ENCODE measurements at places on chromosomes 5 and 9.
A peak's percentile ranks its signal among the peaks of the same experiment; 100 is the strongest.

DNA sequence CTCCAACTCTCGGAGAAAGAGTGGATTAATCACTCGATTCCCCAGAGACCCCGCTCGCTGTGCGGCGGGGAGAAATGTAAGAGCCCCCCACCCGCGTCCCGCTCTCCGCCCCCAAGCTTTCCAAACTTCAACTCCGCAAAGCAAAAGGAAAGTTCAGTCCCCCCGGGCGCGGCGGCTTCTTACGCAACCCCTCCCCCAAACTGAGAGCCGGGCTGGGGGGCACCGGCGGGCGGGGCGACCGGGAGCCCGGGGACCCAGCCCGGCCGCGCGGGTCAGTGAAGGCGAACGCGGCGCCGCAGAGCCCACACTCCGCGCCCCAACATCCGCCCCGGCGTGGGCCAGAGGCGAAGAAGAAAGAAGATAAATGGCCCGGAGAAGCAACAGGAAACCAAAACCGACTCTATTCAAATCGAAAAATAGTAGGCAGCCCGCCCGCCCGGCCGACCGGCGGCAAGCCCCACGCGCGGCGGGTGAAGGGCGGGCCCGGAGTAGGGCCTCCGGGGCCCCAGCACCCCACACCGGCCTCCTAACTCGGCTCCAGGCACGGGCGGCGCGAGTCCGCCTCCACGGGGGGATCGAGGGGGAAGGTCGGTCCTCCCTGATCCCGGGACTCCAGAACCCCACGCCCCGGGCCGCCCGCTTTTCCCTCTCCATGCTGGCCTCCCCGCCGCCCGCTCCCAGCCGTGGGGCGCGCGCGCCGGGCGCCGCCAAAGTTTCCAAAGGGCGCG lies 720 bp downstream of the NOTCH1 start:
- no peak for DNase-seq
- H3K36me3 ChIP-seq = peaks cover 32% of the 10 kb centered on the region
- no peaks in the 10 kb centered on the region for H3K4me1 ChIP-seq
- peak overlapping the region; percentile 89 for H3K4me3 ChIP-seq

DNA sequence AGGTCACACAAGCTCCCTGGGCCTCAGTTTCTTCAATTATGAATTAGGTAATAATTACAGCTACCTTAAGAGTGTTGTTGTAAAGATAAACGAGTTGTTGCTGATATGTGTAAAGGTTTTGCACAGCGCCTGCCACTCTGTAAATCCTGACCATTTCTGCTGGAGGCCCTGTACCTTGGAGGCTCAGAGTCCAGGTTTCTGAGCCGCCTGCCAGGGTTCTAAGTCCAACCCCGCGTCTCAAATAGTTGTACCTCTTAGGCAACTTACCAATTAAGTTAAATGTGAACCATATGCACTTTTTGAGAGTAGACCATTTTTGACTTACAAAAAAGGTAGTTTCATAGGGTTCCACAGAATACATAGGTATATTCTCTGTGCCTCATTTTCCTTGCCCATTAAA lies 156.8 kb upstream of the KLF9 start:
- no peak overlapping the region for H3K27ac ChIP-seq
- no peaks in the 10 kb centered on the region for H3K36me3 ChIP-seq
- H3K27me3 ChIP-seq = no peaks in the 10 kb centered on the region
- no peak for DNase-seq
- H3K4me1 ChIP-seq = peaks cover 3% of the 10 kb centered on the region

- H3K4me1 ChIP-seq = no peaks in the 10 kb centered on the region
- H3K27me3 ChIP-seq = no peaks in the 10 kb centered on the region
- no peak overlapping the region for H3K4me3 ChIP-seq
- no peak overlapping the region for H3K27ac ChIP-seq
- no peaks in the 10 kb centered on the region for H3K36me3 ChIP-seq
Observed at GRCh38 chr5:169192536-169192935, 108.4 kb downstream of the SLIT3 start.

DNA sequence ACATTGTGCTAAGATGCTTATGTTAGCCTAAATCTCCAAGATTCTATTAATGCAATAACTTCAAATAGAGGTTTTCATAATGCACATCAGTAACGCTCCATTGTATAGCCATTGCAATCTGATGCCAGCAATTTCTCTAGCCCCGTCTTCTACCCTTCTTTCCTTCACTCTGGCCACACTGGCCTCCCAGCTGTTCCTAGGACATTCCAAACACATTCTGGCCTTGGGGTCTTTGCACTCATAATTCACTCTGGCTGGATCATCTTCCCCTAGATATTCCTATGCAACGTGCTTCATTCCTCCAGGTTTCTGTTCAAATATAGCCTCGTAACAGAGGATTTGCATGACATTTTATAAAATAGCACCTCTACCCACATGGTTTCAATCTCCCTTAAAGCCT lies 23.3 kb downstream of the FAM81B start:
- no peaks in the 10 kb centered on the region for H3K27me3 ChIP-seq
- H3K4me3 ChIP-seq = no peak overlapping the region
- no peaks in the 10 kb centered on the region for H3K36me3 ChIP-seq
- no peak overlapping the region for H3K27ac ChIP-seq
- no peak for DNase-seq

DNA sequence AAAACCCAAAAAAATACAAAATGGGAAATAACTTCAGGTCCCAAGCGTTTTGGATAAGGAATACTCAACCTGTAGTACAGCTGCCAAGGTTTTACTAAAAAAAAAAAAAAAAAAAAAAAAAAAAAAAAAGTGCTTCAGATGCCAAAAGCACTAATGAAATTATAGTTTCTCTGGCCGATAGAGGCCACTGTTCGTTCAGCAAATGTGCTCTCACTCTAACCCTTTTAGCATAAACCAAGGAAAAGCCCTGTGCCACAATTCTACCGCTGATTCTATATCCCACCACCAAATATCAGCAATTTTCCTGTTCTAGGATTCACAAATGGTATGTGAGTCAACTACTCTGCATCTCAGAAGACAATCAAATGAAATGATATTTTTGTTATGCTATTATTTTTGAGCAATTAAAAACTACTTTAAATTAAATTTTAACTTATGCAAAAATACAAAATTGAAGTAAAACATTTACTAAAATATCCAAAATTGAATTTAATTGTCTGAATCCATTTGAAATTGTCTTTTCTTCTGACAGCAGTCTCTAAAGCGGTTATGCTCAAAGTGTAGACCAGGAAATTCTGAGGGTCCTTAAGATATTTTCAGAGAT lies 79.8 kb downstream of the RICTOR start:
- H3K36me3 ChIP-seq = peaks cover 25% of the 10 kb centered on the region
- no peak overlapping the region for H3K4me3 ChIP-seq
- H3K4me1 ChIP-seq = no peaks in the 10 kb centered on the region

DNA sequence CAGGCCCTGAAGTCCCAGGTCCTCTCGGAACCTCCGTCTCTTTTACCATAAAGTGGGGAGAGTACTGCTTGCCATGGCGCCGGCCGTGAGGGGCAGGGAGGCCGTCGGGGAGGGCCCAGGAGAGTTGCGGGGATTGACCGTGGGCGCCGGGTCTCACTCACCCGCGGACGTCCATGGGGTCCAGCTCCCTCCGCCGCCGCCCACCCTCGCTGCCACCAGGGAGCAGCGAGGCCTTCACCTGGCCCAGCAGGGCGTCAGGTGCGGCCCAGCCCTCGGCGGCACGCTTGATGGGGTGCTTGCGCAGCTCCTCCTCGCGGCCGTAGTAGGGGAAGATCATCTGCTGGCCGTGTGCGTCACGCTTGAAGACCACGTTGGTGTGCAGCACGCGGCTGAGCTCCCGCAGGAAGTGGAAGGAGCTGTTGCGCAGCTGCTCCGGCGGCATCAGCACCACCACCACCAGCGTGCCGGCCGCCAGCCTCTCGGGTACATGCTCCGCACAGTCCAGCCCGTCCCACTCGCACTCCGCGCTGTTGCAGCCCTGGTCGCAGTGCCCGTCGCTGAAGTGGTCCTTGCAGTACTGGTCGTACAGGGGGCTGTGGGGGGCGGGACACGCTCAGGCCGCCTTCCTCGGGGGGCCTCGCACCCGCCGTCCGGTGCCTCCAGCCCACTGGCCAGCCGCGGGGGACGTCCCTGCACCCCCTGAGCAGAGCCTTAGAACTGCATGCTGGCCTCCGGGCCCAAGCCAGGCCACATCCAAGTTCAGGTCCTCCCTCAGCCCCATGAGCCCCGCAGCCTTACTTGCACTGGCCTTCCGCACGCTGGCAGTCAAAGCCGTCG lies 21.9 kb upstream of the SEC16A start:
- H3K36me3 ChIP-seq = peaks cover 60% of the 10 kb centered on the region
- H3K4me1 ChIP-seq = no peaks in the 10 kb centered on the region
- DNase-seq = no peak
- H3K27ac ChIP-seq = no peak overlapping the region
- no peaks in the 10 kb centered on the region for H3K27me3 ChIP-seq

DNA sequence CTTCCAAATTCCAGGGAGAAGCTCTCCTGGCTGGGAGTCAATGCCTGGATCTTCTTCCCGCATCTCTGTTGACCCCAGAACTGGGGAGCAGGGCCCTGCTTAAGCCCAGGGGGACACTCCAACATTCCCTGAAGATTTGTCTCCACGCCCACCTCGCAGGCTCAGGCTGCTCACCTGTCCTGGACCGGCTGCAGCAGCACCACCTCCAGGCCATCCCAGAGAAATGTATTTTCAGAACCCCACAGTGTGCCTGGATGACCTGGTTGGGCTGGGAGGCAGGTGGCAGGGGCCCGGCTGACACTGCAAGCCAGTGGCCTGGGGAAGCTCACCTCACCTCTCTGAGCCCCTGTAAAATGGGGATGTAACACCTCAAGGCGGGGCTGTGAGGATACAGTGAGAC lies 27.1 kb upstream of the ZBTB43 start:
- H3K4me1 ChIP-seq = no peaks in the 10 kb centered on the region
- H3K36me3 ChIP-seq = no peaks in the 10 kb centered on the region
- DNase-seq = peak; percentile 85
- no peak overlapping the region for H3K27ac ChIP-seq

GRCh38 chr9:136657974-136658848 lies 4.5 kb upstream of the EGFL7 start:
- DNase-seq = no peak
- H3K4me1 ChIP-seq = no peaks in the 10 kb centered on the region
- H3K27ac ChIP-seq = no peak overlapping the region
- no peak overlapping the region for H3K4me3 ChIP-seq
- H3K27me3 ChIP-seq = no peaks in the 10 kb centered on the region

DNA sequence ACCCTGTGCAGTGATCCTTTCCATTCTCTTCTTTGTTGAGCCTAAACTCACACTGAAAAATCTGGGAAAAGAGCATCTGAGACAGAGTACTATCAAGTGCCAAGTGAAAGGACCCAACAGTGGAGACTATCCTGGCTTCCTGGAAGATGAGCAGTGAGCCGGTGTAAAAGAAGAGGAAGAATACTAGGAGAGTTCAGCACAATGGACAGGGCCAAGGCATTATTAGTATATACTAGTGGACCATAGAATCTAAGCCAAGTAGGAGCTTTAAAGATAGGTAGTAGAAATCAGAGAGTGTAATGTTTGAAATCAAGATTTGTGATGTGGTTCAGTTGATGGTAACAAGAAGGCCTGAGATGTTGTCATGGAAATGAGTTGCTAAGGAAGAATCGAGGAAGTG lies 140.8 kb downstream of the CAMK4 start:
- DNase-seq = no peak
- H3K4me3 ChIP-seq = no peak overlapping the region
- H3K27me3 ChIP-seq = no peaks in the 10 kb centered on the region

GRCh38 chr5:95620030-95620869 lies at the start of gene GPR150:
TSS of gene GPR150 (plus strand) at chr5:95620087. CDS start at chr5:95620276, 189 bp downstream.
- H3K4me1 ChIP-seq = no peaks in the 10 kb centered on the region
- peak; percentile 68 for DNase-seq
- H3K27me3 ChIP-seq = peaks cover 23% of the 10 kb centered on the region

- no peaks in the 10 kb centered on the region for H3K36me3 ChIP-seq
- H3K4me1 ChIP-seq = no peaks in the 10 kb centered on the region
- no peak overlapping the region for H3K4me3 ChIP-seq
- no peak for DNase-seq
- H3K27ac ChIP-seq = no peak overlapping the region
Observed at GRCh38 chr5:144405991-144406390, 235.3 kb downstream of the KCTD16 start.

- no peaks in the 10 kb centered on the region for H3K4me1 ChIP-seq
- H3K27ac ChIP-seq = no peak overlapping the region
- no peaks in the 10 kb centered on the region for H3K36me3 ChIP-seq
- no peaks in the 10 kb centered on the region for H3K27me3 ChIP-seq
Observed at GRCh38 chr5:167012123-167013034, 1279.1 kb upstream of the WWC1 start.

DNA sequence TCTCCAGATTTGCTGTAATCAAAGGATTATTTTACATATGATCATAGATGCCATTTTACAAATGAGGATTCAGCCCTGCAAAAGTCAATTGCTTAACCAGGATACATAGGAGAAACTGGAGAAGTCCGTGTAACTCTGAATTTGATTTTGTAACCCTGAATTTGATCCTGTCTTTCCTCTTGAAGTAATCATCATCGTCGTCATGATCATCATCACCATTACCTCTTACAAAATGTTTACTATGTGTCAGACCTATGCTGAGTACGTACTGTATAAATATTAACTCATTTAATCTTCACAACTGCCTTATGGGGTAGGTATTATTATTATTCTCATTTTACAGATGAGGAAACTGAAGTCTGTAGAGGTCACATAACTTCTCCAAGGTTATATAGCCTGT lies 271.5 kb downstream of the DOCK8 start:
- H3K27ac ChIP-seq = no peak overlapping the region
- DNase-seq = no peak
- no peaks in the 10 kb centered on the region for H3K4me1 ChIP-seq
- peaks cover 6% of the 10 kb centered on the region for H3K36me3 ChIP-seq
- H3K4me3 ChIP-seq = no peak overlapping the region

- no peaks in the 10 kb centered on the region for H3K4me1 ChIP-seq
- H3K4me3 ChIP-seq = no peak overlapping the region
- DNase-seq = no peak
- no peaks in the 10 kb centered on the region for H3K27me3 ChIP-seq
- no peaks in the 10 kb centered on the region for H3K36me3 ChIP-seq
- H3K27ac ChIP-seq = no peak overlapping the region
Observed at GRCh38 chr9:9170439-9171134, 1371.0 kb upstream of the DMAC1 start.

DNA sequence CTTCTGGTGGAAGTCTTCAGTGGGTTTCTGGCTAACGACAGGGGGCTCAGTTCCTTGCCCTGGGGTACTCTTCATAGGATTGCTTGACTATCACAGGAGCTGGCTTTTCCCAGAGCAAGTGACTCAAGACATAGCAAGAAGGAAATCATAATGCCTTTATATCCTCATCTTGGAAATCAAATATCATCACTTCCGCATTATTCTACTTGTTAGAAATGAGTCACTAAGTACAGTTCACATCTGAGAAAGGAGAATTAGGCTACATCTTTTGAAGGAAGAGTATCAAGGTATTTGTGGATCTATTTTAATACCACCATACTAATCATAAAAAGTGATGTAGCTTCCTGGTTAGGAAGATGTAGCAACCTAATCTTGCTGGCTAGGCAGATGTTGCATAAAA lies 148.2 kb upstream of the RAI14 start:
- H3K4me1 ChIP-seq = peaks cover 4% of the 10 kb centered on the region
- no peaks in the 10 kb centered on the region for H3K27me3 ChIP-seq
- no peaks in the 10 kb centered on the region for H3K36me3 ChIP-seq
- H3K4me3 ChIP-seq = no peak overlapping the region
- no peak for DNase-seq

GRCh38 chr9:122929796-122930354 lies 1.4 kb downstream of the ZBTB26 start:
- 0 out of 2 replicates have a peak, but pooled peaks cover under 1% of the 10 kb centered on the region for H3K36me3 ChIP-seq
- H3K27ac ChIP-seq = no peak overlapping the region
- no peaks in the 10 kb centered on the region for H3K4me1 ChIP-seq

Measured in H9 (cell line).